ENCODE measurements at places on chromosomes 2 and 18. TPM values are rescaled to one million over a fixed set of nuclear protein-coding genes. Genes with fewer than 3 reads are reported as not detected.
A peak's percentile ranks its signal among the peaks of the same experiment; 100 is the strongest.

The PCARE gene
- not detected for total RNA-seq

The PAX8 gene
- 3.3 TPM for total RNA-seq

The GCA gene
- total RNA-seq: 25.6 TPM

The HOXD1 gene
- 9.4 TPM for total RNA-seq

The INPP5D gene
- 18.6 TPM for total RNA-seq

The GATA6 gene
- total RNA-seq: 127 TPM

The ERICH2 gene
- total RNA-seq: not detected

The TMEM178A gene
- total RNA-seq: 9.9 TPM

The MGAT4A gene
- 128 TPM for total RNA-seq

The SNED1 gene
- 83.3 TPM for total RNA-seq

The PROKR1 gene
- total RNA-seq: not detected

The CPS1 gene
- 68.5 TPM for total RNA-seq

The SERPINB13 gene
- not detected for total RNA-seq

The MPP4 gene
- not detected for total RNA-seq

The TXNDC2 gene
- not detected for total RNA-seq

The ACOXL gene
- not detected for total RNA-seq

The TRIM43B gene
- total RNA-seq: not detected

The PARD3B gene
- 52.0 TPM for total RNA-seq

The SPR gene
- 66.0 TPM for total RNA-seq

The PSD4 gene
- total RNA-seq: 125 TPM

The NDC80 gene
- 0.54 TPM for total RNA-seq

- no peaks in the 10 kb centered on the region for H3K36me3 ChIP-seq
These were observed 39.5 kb downstream of the INPP4A start for GRCh38 chr2:98484121-98484557.

DNA sequence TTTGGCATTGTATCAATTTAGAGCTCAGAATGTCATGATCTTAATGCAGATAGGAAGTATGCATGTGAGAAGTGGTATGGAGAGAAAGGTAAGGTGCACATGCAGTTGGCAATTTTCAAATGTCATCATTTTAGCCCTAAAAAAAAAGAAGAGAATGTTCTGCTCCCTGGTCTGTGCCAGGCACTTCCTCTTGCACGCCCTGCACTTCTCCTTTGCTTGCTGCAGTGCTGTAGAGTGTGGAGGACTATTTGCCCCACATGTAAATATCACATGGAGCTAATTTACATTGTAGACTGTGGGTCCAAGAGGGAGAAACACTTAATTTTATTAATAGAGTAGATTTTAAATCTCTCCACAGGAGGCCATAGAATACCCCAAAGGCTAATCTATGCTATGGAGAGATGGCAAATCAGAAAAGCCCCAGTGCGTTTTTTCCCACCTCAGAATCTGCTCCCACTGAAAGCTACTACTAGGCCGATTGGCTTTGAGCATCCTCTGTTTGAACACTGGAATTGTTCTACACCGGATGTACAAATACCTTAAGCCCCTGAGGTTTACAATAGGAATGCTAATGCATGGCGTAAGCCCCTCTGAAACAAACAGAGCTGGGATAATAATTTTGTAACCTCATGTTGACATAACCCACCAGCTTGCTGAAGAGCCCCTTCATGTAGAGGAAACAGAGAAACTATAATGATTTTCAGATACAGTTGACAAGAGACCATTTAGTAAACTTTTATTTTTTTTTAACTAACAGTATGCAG, 137.2 kb upstream of the KLHL14 start:
- H3K4me3 ChIP-seq: no peak overlapping the region
- H3K4me1 ChIP-seq: no peaks in the 10 kb centered on the region
- H3K27ac ChIP-seq: no peak overlapping the region
- DNase-seq: peak; percentile 54
- no peaks in the 10 kb centered on the region for H3K36me3 ChIP-seq
- H3K27me3 ChIP-seq: no peaks in the 10 kb centered on the region

GRCh38 chr18:79601234-79601633, 78.4 kb upstream of the CTDP1 start:
- H3K4me3 ChIP-seq: no peak overlapping the region
- no peaks in the 10 kb centered on the region for H3K4me1 ChIP-seq
- DNase-seq: no peak
- H3K27me3 ChIP-seq: no peaks in the 10 kb centered on the region

- no peaks in the 10 kb centered on the region for H3K36me3 ChIP-seq
- H3K4me3 ChIP-seq: no peak overlapping the region
- H3K4me1 ChIP-seq: no peaks in the 10 kb centered on the region
- no peaks in the 10 kb centered on the region for H3K27me3 ChIP-seq
- no peak overlapping the region for H3K27ac ChIP-seq
These were observed 71.6 kb upstream of the RFX8 start for GRCh38 chr2:101546376-101547058.

DNA sequence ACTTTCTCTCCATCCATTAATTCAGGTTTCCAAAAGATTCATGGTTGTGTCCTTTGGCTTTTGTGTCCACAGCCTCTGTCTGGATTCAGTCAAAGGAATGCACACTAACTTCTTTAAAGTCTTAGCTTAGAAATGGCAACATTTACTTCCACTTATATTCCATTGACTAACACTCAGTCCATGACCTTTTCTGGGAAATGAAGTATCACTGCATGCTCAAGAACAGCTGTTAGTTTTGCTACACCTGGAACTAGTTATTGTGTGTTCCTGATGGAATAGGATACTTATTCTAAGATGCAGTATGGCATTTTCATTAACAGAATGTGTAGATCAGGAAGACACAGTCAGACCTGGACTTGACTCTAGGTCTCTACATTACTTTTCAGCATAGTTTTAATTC, 88.8 kb downstream of the KYNU start:
- H3K4me1 ChIP-seq: no peaks in the 10 kb centered on the region
- DNase-seq: no peak
- H3K36me3 ChIP-seq: no peaks in the 10 kb centered on the region
- H3K4me3 ChIP-seq: no peak overlapping the region
- H3K27ac ChIP-seq: no peak overlapping the region
- H3K27me3 ChIP-seq: no peaks in the 10 kb centered on the region

GRCh38 chr18:36757991-36758390, 70.8 kb downstream of the TPGS2 start:
- H3K4me1 ChIP-seq: no peaks in the 10 kb centered on the region
- no peak overlapping the region for H3K27ac ChIP-seq
- no peak for DNase-seq
- H3K4me3 ChIP-seq: no peak overlapping the region
- no peaks in the 10 kb centered on the region for H3K27me3 ChIP-seq

GRCh38 chr2:59926731-59927130, 626.7 kb downstream of the BCL11A start:
- DNase-seq: no peak
- H3K4me3 ChIP-seq: no peak overlapping the region
- H3K4me1 ChIP-seq: no peaks in the 10 kb centered on the region
- H3K27ac ChIP-seq: no peak overlapping the region
- H3K27me3 ChIP-seq: no peaks in the 10 kb centered on the region

DNA sequence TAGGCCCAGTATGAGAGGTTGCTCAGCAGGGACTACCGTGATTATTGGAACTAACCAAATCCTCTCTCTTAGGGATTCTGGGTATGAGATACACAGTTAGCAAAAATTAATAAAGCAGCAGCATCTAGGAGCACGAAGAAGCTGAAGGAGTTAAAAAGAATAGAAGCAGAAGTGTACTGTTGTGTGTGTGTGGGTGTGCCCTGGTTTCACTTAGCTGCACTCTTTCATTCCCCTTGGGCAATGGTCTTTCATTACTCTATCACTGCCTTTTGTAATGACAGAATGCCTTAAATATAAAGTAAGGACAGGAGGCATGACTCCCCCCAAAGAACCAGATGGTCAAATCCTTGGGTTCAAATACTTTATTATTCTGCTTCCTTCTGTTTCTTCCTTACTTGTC, 115.9 kb upstream of the CD302 start:
- DNase-seq: no peak
- H3K27me3 ChIP-seq: no peaks in the 10 kb centered on the region
- no peak overlapping the region for H3K4me3 ChIP-seq
- H3K27ac ChIP-seq: no peak overlapping the region
- no peaks in the 10 kb centered on the region for H3K36me3 ChIP-seq

GRCh38 chr2:189013671-189014448, 39.7 kb downstream of the COL3A1 start:
- no peak overlapping the region for H3K4me3 ChIP-seq
- H3K36me3 ChIP-seq: no peaks in the 10 kb centered on the region
- H3K4me1 ChIP-seq: no peaks in the 10 kb centered on the region
- H3K27ac ChIP-seq: peak overlapping the region; percentile 25
- H3K27me3 ChIP-seq: no peaks in the 10 kb centered on the region

- no peaks in the 10 kb centered on the region for H3K36me3 ChIP-seq
- no peaks in the 10 kb centered on the region for H3K27me3 ChIP-seq
- H3K27ac ChIP-seq: no peak overlapping the region
- DNase-seq: no peak
- no peaks in the 10 kb centered on the region for H3K4me1 ChIP-seq
These were observed 33.9 kb downstream of the CCDC138 start for GRCh38 chr2:108820482-108820881.

DNA sequence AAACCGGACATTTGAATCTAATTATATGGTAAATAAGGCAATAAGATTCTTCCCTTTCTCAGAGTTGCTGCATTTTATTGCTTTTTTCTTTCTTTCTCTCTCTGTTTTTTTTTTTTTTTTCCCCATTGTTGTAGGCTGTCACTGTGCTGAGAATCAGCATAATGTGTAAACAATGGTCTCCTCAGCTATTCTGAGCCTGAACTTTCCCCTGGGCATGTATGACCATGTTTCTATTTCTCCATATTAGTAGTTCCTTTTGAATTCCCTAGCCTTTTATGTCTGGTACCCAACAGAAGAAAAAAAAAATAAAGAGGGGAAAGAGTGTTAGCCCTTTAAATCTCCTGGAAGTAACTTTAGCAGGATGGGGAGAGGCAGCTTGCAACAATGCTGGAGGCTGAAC, 1862.5 kb downstream of the SUCLG1 start:
- H3K4me1 ChIP-seq: no peaks in the 10 kb centered on the region
- DNase-seq: no peak
- H3K27ac ChIP-seq: no peak overlapping the region

GRCh38 chr2:232365621-232366321, 12.8 kb upstream of the ALPP start:
- no peaks in the 10 kb centered on the region for H3K27me3 ChIP-seq
- no peak overlapping the region for H3K27ac ChIP-seq
- no peak overlapping the region for H3K4me3 ChIP-seq
- H3K4me1 ChIP-seq: no peaks in the 10 kb centered on the region
- no peak for DNase-seq
- no peaks in the 10 kb centered on the region for H3K36me3 ChIP-seq

- no peak for DNase-seq
- peak overlapping the region; percentile 77 for H3K4me3 ChIP-seq
- H3K27ac ChIP-seq: no peak overlapping the region
These were observed 625 bp downstream of the LYPD6 start for GRCh38 chr2:149331023-149331400.

- DNase-seq: no peak
- H3K4me3 ChIP-seq: no peak overlapping the region
- no peak overlapping the region for H3K27ac ChIP-seq
- H3K4me1 ChIP-seq: peaks cover 10% of the 10 kb centered on the region
These were observed 335.2 kb downstream of the RND3 start for GRCh38 chr2:150152230-150152629.

- H3K27ac ChIP-seq: peak overlapping the region; percentile 23
- H3K27me3 ChIP-seq: no peaks in the 10 kb centered on the region
- H3K4me3 ChIP-seq: no peak overlapping the region
These were observed 7.4 kb upstream of the POLI start for GRCh38 chr18:54261894-54262293.

- H3K27ac ChIP-seq: no peak overlapping the region
- no peak overlapping the region for H3K4me3 ChIP-seq
- H3K27me3 ChIP-seq: no peaks in the 10 kb centered on the region
- no peaks in the 10 kb centered on the region for H3K4me1 ChIP-seq
- no peaks in the 10 kb centered on the region for H3K36me3 ChIP-seq
- DNase-seq: no peak
These were observed 123.9 kb downstream of the PLEKHM3 start for GRCh38 chr2:207901401-207901800.
